ENCODE measurements at places on chromosomes 3 and 15.

DNA sequence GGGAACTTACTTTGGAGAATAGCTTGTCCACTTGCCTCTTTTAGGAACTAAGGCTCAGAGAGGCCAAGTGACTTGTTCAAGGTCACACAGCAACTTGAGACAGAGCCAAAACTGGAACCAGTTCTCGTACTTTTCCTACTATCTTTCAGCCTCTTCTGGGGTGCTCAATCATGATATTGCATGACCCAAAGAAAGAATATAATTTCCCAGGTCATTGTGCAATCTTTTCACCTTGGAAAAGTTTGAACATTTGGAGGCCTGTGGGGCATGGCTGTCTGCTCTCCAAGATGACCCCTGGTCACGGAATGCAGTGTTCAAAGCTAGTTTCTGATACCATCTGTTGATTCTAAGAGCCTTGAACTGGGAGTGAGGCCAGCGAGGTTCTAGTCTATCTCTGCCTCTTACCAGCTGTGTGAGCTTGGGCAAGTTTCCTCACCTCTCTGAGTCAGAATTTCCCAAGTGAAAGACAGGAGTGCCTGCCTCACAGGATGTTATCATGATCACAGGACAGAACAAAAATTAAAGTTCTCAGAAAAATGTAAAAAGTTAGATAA lies 89.7 kb downstream of the BDH1 start:
- no peak for DNase-seq

DNA sequence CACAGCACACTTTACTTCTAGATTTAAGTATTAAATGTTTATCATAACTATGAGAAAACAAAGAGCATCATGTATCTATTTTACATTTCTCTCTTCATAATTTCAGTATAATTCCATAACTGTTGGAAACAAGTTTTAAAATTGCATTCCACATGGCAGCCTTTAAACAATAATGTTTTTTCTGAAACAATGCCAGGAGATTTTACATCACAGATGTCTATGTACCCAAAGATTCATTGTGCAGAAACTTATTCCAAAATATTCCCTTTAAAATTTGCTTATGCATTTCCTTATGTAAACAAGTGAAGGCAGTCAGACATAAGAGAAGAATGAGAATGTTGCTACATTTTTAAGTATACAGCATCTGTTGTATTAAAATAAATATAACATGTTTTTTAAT lies 324.9 kb upstream of the COL8A1 start:
- no peak for DNase-seq

DNA sequence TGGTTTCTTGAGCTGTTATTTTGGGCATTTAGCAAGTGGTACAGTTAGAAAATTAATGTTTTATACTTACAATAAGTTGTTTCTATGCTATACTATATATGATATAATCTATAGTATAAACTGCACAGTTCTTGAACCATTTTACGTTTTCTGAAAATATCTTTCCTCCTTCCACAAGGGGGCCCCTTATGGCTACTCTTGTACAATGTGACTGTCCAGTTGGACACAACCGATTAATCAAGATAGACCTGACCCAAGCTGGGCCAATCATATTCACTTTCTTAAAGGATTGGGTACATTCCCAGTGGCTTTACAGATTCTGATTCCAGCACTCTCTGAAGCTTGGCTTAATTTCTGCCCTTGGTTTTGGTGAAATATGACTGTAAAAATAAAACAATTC lies 953.4 kb downstream of the AGBL1 start:
- no peak for DNase-seq

GRCh38 chr3:53776494-53777101 lies 69.6 kb downstream of the CHDH start:
- no peak for DNase-seq

Data from NCI-H446 treated with DMSO at 0.1 percent for 48 hours (cell line).